ENCODE measurements at places on chromosomes 16 and 17.
A peak's percentile ranks its signal among the peaks of the same experiment; 100 is the strongest.

DNA sequence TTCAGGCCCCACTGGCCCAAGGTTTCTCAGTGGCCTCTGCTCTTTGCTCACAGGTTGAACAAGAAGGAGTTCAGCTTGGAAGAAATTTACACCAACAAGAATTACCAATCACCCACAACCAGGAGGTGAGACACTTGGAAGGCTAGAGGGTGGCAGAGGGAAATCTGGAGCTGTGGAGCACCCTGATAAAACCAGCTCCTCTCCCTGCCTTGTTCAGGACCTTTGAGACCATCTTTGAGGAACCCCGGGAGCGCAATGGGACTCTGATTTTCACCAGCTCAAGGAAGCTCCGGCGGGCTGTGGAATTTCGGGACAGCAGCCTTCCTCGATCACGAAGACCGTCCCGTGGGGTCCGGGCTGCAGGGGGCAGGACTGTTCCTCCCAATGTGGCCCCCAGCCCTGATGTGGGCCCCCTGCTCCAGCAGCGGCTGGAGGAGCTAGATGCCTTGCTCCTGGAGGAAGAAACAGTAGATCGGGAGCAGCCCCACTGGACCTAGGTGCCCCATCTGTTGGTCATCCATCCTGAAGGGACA lies 2.4 kb upstream of the FBRS start:
- DNase-seq = no peak

GRCh38 chr17:62057696-62058095 lies 7.4 kb downstream of the MED13 start:
- DNase-seq = no peak

- DNase-seq = no peak
Observed at GRCh38 chr16:27111486-27111885, 44.8 kb downstream of the C16orf82 start.

GRCh38 chr17:21282231-21282630 lies 2.3 kb upstream of the MAP2K3 start:
- peak; percentile 67 for DNase-seq

DNA sequence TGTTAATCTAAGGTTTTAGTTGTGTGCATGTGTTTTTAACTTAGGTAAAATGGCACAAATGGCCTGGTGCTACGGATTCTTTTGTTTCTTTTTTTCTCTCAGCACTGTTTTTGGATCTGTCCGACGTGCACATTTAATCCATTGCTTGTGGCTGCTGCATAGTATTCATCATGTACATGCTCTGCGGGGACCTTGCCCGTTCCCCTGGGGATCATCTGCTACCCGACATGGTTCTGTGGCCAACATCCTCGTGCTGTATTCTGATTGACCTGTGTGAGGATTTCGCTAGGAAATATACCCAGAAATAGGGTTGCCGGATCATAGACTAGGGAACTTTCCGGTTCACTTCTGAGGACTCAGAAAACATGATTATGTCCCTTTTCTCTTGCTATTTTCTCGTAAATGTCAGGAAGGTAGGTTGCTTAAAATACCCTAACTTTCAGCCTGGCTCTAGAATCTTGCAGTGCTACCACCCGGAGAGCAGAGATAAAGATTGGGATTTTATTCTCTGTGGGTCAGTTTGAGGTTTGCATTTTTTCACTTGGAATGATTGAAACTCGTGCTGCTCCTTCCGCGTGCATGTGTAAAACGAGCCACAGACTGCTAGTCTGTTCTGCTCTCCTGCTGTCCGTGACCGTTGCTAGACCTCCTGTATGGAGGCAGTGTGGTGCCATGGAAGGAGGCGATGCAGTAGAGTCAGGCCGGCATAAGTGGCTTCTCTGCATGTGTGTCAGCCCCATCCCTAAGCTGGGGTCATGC lies 42.9 kb downstream of the LDHD start:
- no peak for DNase-seq

GRCh38 chr16:89003831-89004208 lies 26.8 kb upstream of the CBFA2T3 start:
- DNase-seq = no peak

DNA sequence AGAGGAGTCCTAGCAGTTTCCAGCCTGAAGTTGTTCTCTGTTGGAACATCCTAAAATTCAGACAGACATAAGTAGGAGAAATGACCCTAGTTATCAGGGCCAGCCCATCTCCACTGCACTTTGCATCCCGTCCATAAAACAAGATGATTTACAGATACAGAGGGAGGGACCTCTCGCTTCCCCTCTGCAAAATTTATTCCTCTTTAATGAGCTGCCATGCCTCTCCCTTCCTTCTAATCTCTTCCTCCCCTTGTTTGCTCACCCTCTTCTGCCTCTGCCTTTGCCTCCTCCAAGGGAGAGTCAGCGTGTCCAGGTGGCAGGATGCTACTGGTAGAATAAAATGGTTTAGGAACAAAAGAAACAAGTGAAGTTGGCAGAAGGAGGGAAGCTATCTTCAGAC lies 351.3 kb downstream of the SOX9 start:
- no peak for DNase-seq

DNA sequence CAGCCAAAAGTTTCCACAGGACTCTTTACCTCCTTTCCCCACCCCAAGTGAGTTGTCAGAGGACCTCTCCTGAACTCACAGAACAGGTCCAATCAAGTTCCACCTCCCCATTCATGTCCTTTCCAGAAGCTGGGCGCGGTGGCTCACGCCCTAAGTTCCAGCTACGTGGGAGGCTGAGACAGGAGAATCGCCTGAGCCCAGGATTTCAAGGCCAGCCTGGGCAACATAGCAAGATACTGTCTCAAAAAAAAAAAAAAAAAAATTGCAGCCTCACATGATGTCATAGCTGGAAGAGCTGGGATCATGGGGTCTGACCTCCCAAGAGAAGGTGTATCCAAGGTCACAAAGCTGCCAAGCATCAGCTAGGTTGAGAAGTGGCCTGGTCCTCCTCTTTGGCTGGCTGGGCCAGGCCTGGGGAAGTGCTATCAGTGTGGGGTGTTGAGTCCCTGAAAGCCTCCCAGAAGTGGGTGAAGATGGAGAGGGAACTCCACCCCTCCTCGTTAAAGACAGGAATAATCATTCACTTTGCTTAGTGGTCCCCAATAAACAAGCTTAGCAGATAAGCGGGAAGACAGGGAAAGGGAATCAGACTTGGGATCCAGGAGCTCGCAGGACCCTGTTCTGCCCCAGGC lies 5.5 kb upstream of the MNT start:
- no peak for DNase-seq

- no peak for DNase-seq
Observed at GRCh38 chr17:62899361-62899760, 66.7 kb upstream of the TANC2 start.

DNA sequence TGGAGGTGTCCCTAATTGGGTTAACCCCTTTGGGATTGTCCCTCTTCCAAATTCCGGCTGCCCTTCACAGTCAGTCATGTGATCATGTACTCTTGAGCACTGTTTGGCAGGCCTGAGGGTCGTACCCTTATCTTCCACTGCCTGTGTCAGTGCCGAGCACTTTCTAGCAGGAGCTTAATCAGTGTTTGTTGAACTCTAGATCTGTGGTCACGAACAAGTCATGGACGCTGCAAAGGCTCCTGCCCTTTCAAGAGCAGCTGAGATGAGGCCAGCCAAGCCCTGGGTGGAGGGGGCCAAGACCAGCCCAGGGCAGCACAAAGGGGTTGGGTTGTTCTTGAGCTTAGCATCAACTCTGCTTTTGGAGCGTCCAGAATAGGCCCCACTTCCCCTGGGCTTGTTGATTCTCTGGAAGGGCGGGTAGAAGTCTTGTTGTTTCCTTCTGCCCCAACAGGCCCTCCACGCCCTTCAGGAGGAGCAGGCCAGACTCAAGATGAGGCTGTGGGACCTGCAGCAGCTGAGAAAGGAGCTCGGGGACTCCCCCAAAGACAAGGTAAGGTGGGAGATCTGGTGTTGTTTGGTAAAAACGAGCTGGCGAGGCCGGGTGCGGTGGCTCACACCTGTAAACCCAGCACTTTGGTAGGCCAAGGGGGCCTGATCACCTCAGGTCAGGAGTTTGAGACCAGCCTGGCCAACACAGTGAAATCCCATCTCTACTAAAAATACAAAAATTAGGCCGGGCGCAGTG lies 5.3 kb downstream of the IFI35 start:
- DNase-seq = no peak

- DNase-seq = no peak
Observed at GRCh38 chr17:35315283-35315682, 58.1 kb downstream of the SLFN11 start.

DNA sequence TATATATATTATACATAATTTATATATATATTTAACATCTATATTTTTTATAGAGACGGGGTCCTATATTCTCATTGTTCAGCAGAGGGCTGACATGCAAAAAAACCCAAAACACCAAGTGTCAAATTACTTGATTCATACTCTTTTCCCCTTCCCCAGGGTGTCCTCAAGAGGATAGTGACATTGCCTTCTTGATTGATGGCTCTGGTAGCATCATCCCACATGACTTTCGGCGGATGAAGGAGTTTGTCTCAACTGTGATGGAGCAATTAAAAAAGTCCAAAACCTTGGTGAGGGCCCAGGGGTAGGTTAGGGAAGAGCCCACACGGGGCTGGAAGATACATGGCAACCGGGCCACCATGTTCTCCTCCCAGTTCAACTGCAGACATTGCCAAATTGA lies 11.0 kb downstream of the ITGAM start:
- DNase-seq = no peak

GRCh38 chr16:28822520-28823290 lies at the start of gene ATXN2L:
Gene ATXN2L (plus strand): TSS chr16:28822999. CDS start chr16:28823260, 261 bp downstream.
- peak; percentile 93 for DNase-seq

- no peak for DNase-seq
Observed at GRCh38 chr17:30103921-30104320, 12.7 kb upstream of the NSRP1 start.

DNA sequence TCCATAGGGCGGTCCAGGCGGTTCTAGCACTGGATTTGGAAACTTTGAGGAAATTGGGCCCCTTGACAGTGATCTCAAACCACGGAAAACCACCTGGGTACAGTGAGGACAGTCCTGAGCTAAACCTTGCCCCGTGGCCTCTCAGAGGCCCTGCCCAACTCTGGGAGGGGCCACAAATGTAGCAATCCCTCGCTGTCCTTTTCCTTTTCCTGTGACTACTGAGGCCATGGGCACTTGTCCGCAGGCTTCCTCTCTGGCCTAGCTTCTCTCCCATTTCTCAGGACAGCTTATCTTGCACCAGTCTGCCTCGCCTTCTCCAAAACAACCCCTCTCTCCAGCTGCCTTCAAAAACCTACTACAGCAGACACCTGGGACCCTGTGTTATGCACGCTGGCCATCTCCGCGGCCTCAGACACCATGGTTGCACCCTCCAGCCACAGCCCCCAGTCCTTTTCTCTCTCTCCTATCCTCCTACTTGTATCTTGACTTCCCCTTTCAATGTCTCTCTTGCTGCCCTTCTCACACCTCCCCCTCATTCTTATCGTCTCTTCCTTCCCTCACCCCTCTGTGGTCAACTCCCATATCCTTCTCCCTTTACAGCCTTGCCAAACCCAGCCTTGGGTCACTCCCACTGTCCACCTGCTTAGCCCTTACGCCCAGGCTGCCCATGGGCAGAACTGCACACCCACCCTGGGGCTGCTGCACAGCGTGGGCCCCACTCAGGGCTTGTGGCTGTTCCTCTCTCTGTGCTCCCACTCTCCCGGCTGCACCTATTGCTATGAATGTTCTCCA lies 7.6 kb downstream of the SCPEP1 start:
- no peak for DNase-seq

- peak; percentile 90 for DNase-seq
Observed at GRCh38 chr17:50177983-50178834, 12.4 kb downstream of the SGCA start.

GRCh38 chr17:19978805-19979211 lies 1.2 kb upstream of the AKAP10 start:
- DNase-seq = no peak

DNA sequence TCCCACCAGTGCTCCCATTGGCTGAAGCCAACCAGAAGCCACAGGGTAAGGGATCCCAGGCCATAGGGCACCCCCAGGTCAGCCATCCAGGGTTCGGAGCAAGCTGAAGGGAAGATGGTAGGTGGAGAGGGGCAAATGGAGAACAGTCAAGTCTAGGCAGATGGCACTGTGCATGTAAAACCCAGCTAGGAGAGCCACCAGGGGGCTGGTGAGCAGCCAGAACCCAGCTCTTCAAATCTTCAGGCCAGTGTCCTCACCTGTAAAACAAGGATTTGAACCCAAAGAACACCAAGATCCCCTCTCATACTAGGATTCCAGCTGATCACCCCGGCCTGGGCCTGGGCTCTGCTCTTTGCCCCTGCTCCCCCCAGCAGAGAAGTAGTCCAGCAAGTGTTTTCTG lies 43.5 kb downstream of the GINS3 start:
- no peak for DNase-seq

- no peak for DNase-seq
Observed at GRCh38 chr16:1613211-1613622, 1.1 kb downstream of the CRAMP1 start.

GRCh38 chr16:67954421-67955196 lies 10.7 kb upstream of the LCAT start:
- no peak for DNase-seq

DNA sequence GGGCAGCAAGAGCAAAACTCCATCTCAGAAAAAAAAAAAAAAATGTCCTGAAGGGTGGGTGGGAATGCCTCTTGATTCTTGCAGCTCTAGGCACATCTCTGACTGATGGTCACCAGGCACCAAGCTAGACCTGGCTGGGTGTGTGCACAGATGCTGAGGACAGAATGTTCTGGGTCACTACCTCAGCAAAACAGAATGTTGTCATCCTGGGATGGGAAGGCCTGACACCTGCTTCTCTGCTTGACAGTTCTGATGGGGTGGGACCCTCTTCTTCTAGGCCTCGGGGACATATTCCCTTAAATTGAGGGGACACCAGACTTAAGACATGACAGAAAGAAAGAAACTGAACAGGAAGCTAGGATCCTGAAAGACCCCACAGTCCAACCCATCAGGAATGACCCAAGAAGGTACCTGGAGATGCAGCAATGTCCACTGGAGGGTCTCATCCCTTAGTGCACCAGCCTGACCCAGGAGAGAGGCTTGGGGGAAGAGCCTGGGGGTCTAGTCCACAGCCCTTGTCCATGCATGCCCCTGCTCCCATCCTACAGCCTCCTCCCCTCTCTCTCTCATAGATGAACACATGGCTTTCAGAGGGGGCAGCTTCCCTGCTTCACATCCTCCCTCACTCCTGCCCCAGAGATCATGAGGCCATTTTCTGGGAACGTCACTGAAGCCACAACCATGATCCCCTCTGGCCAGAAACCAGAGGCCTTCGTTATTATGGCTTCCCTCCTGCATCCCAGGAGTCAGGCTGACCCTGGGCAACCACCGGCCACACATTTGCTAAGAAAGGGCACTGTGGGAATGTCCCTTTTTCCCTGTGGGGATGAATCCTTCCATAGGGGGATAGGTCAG lies 3.8 kb upstream of the STAT5B start:
- no peak for DNase-seq

- no peak for DNase-seq
Observed at GRCh38 chr17:48994549-48995303, 2.5 kb upstream of the IGF2BP1 start.

Measured in HCT116 (cell line).